T-helper 17 cell (primary cell): ENCODE measurements at places on chromosomes 5 and 9.

DNA sequence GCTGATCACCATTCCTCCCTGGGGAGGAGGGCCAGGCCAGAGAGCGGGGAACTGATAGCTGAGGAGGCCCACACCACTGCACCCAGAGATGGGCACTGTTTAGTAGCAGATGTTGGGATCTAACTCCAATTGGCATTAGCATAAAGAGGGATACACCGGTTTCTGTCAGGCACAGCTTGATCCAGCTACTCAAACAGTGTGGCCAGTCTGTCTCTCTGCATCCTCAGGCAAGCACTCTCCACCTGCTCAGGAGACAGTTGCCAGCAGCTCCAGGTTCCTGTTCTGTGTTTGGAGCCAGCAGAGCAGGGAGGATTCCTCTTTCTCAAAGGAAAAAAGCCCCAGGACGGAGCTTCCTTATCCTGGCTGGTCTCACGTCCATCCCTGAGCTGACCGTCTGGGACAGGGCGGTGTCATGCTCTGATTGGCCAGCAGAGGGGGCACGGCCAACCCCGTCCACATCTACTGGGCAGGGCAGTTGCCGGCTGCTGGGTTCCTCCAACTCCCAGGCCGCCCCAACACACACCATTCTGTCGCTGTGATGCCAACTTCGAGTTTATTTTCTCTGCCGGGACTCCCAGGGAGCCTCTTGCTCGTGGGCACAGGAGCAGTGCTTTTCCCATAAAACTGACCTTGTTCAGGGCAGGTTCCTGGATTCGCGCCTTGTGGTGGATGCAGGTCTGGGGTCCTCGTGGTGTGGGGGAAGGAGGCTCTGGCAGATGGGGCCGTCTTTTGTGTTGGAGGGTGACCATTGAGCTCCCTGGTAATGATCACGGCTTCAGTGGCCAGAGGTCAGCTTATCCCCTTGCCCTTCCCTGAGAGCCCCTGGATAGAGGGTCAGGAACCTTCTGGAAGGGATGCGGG lies 47.9 kb downstream of the COL5A1 start:
- DNase-seq: no peak

GRCh38 chr9:112434487-112434886 lies 52.1 kb upstream of the KIAA1958 start:
- DNase-seq: no peak

DNA sequence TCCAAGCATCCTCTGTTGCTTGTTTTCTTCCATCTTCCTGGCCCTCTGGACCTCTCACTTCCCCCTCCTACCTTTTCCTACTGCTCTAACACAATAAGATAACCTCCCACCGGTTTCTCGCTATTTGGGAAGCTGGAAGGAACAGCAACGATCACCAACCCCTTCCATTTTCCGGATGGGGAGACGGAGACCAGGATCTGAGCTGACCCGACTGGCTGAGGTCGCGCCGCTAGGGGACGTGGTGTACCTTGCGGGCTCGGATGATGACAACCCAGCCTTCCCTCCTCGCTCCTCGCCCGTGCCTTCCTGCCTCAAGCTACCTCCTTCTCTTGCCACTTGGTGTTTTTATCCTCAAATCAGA lies 1.9 kb downstream of the LPAR1 start:
- DNase-seq: no peak

DNA sequence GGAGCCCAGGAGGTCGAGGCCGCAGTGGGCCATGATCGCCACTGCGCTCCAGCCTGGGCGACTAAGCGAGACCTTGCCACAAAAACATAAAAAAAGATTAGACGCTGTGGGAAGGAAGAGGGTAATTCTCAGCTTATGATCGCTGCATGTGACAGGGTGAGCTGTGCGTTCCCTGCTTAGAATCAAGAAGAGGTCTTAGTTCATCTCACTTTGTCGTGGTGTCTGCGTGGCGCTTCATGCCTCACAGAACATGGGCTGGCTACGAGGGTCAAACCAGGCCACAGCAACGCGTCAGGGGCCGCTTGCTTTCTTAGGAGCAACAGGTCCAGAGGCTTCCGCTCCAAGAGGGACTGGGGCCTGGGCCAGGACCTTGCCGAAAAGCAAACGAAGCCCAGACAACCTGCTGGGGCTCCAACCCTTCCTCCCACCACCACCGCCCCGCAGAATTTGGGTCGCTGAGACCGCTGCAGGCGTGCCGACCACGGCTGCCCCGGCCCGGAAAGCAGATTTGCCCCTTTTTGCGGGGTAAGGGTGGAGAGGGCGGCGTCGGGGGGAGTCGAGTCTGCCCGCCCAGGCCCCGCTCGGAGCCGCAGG lies 10.0 kb upstream of the GRIN1 start:
- no peak for DNase-seq

- no peak for DNase-seq
Observed at GRCh38 chr5:173757403-173758209, 130.5 kb upstream of the CPEB4 start.

DNA sequence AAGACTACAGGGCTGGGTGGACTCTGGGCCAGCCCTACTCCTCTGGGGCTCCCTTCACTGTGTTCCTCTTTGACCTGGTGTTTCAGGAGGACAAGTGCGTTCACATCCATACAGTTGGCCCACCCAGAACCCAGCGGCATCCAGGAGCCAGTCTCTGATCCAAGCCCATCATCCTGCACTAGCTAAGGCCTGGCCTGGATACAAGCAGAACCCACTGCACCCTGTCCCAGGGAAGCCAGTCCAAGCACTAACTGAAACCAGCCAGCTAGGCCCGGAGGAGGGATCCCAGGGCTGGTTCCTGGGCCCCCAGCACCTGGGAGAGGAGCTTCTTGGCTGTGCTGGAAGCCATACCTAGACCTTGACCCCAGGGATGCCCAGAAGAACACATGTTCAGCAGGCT lies 4.1 kb upstream of the GBGT1 start:
- DNase-seq: no peak

GRCh38 chr9:17637229-17637628 lies 58.4 kb downstream of the SH3GL2 start:
- DNase-seq: no peak

DNA sequence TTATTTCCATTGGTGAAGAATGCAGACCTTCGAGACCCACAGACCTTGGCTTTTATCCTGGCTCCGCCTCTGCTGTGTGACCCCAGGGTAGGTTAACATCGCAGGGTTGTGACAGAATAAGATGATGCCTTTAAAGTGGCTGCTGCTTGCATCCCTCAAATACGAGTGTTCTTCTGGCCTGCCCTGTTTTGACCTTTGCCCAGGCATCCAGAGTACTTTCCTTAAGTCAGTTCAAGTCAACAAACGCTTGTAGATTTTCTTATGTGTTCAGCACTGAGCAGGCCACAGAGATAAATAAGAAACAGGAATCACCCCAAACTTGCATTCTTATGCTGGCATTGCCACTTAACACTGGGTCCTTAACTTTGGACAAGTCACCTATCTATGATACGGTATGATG lies 50.2 kb downstream of the GPR21 start:
- DNase-seq: no peak

DNA sequence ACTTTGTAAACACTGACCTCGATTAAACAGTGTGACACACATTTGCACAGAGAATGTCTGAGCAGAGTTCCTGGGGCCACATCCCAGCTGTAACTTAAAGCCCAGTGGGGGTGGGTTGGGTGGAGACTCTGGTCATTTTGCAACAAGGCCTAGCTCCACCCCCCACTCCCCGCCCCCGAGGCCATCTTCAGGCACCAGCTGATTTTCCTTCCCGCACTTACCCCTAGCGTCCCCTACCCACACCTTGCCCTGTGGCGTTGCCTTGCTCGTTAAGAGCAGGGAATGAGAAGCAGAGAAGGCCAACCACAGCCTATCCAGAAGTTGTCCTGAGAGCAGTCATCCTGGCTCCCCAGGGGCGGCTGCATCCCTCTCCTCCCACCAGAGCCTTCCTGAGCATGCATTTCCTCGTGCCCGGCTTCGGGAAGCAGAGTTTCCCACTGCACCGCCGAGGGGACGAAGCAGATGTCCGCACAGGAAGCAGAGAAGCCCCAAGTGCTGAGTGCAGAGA lies 101.7 kb upstream of the SARDH start:
- DNase-seq: no peak

- no peak for DNase-seq
Observed at GRCh38 chr5:114726131-114726530, 364.3 kb downstream of the KCNN2 start.

GRCh38 chr9:134399435-134400056 lies 73.3 kb downstream of the RXRA start:
- no peak for DNase-seq

DNA sequence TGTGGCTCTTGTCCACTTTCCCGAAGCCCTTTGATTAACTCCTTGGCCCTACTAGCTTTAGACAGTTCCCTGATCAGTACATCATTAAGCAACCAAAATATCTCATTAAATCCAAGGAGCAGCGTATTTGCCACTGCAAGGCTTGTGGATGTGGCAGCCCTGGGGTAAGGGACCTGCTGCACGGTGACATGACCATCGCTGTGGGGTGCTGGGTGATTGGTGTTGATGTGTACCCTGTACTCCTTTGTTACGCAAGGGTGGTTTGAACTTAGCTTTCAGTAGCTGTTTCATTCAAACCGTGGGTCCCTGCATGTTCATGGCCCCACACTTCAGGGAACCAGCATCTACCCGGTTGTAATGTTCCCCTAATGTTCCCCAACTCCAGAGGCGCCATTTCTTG lies 41.0 kb downstream of the OTULIN start:
- no peak for DNase-seq

GRCh38 chr5:31066655-31067328 lies 126.7 kb upstream of the CDH6 start:
- no peak for DNase-seq

- DNase-seq: no peak
Observed at GRCh38 chr9:99296291-99296951, 74.3 kb downstream of the SEC61B start.
